Activated T-cell treated with anti-CD3 and anti-CD28 coated beads, Interleukin-2, amount 50 U/mL, for 72 hours (primary cell): ENCODE measurements at places on chromosomes 4 and X. TPM values are rescaled to one million over a fixed set of nuclear protein-coding genes. Genes with fewer than 3 reads are reported as not detected.

Gene ZFP92
- total RNA-seq, result 2.4 TPM

Gene MAGEA6
- total RNA-seq, result not detected

Gene PNCK
- total RNA-seq, result 0.50 TPM

Gene AWAT2
- not detected for total RNA-seq

GRCh38 chr4:10457255-10457801 lies at the start of gene ZNF518B:
Gene ZNF518B, minus strand, starts transcription at chr4:10457426. Its CDS starts 11,098 bp downstream, at chr4:10446328.
- peak within 1 kb of the TSS; percentile 94 for H3K4me3 ChIP-seq
- H3K36me3 ChIP-seq, result peaks cover 24% of the 10 kb centered on the region
- DNase-seq, result peak; percentile 88
- peaks cover 23% of the 10 kb centered on the region for H3K27me3 ChIP-seq
- H3K27ac ChIP-seq, result peak within 1 kb of the TSS; percentile 86
- H3K4me1 ChIP-seq, result peaks cover 46% of the 10 kb centered on the region

DNA sequence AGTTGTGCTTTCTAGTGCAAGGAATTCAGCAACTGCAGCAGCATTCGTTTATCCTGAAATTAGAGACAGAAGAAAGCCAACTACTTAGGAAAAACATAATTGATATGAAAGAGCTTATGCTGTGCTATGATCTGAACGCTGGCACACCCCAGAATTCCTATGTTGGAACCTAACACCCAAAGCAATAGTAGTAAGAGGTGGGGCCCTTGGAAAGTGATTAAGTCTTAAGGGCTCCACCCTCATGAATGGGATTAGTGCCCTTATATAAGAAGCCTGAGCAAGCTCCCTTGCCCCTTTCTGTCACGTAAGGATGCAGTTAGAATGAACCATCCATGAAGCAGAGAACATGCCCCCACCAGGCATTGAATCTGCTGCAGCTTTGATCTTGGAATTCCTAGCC lies 5.4 kb upstream of the LSM6 start:
- no peaks in the 10 kb centered on the region for H3K27me3 ChIP-seq
- no peak overlapping the region for H3K4me3 ChIP-seq
- DNase-seq, result no peak

GRCh38 chrX:40112996-40113395 lies 15.2 kb upstream of the BCOR start:
- DNase-seq, result no peak
- H3K27ac ChIP-seq, result no peak overlapping the region
- H3K4me3 ChIP-seq, result no peak overlapping the region
- peaks cover 22% of the 10 kb centered on the region for H3K27me3 ChIP-seq
- H3K36me3 ChIP-seq, result no peaks in the 10 kb centered on the region

GRCh38 chr4:8340781-8341241 lies 71.3 kb downstream of the HTRA3 start:
- H3K4me1 ChIP-seq, result no peaks in the 10 kb centered on the region
- H3K36me3 ChIP-seq, result peaks cover 6% of the 10 kb centered on the region
- H3K27me3 ChIP-seq, result no peaks in the 10 kb centered on the region
- DNase-seq, result no peak

GRCh38 chr4:48249378-48249777 lies 20.3 kb downstream of the TEC start:
- H3K4me3 ChIP-seq, result no peak overlapping the region
- no peaks in the 10 kb centered on the region for H3K27me3 ChIP-seq
- DNase-seq, result no peak
- no peaks in the 10 kb centered on the region for H3K4me1 ChIP-seq
- no peak overlapping the region for H3K27ac ChIP-seq
- peaks cover 2% of the 10 kb centered on the region for H3K36me3 ChIP-seq

DNA sequence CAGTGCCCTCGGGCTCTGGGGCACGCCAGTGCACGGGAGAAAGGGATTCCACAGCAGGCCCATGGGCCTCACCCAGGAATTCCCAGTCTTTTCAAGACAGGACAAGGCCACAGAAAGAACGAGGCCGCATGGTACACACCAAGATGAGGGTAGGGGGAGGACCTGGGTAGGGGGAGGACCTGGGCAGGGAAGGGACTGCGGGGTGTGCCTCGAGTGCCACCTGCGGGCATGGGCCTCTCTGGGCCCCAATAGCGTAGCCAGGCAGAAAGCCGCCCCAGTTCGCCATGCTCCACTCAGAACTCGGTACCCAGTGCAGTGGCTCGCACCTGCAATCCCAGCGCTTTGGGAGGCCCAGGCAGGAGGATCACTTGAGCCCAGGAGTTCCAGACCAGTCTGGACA lies 14.0 kb upstream of the DUSP9 start:
- H3K4me3 ChIP-seq, result no peak overlapping the region
- H3K4me1 ChIP-seq, result no peaks in the 10 kb centered on the region
- H3K36me3 ChIP-seq, result peaks cover 4% of the 10 kb centered on the region
- H3K27me3 ChIP-seq, result peaks cover 7% of the 10 kb centered on the region
- DNase-seq, result no peak

DNA sequence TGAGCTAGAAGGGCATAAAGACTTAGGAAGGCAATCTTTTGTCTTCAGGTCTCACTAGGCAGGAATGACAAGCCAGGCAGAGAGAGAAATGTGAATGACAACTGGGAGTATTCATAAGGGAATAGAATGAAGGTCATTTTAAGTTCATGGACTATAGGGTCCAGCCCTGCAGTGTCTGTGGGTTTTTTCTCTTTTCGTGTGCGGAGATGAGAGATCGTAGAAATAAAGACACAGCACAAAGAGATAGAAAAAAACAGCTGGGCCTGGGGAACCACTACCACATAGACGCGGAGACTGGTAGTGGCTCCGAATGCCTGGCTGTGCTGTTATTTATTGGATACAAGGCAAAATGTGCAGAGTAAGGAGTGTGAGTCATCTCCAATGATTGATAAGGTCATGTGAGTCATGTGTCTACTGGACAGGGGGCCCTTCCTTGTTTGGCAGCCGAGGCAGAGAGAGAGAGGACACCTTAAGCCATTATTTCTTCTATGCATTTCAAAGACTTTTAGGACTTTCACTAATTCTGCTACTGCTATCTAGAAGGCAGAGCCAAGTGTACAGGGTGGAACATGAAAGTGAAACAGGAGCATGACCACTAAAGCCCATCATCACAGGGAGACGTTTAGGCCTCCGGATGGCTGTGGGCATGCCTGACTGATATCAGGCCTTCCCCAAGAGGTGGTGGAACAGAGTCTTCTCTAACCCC lies 921.8 kb upstream of the PCDH10 start:
- no peaks in the 10 kb centered on the region for H3K27me3 ChIP-seq
- no peak overlapping the region for H3K27ac ChIP-seq
- H3K36me3 ChIP-seq, result no peaks in the 10 kb centered on the region
- no peaks in the 10 kb centered on the region for H3K4me1 ChIP-seq

DNA sequence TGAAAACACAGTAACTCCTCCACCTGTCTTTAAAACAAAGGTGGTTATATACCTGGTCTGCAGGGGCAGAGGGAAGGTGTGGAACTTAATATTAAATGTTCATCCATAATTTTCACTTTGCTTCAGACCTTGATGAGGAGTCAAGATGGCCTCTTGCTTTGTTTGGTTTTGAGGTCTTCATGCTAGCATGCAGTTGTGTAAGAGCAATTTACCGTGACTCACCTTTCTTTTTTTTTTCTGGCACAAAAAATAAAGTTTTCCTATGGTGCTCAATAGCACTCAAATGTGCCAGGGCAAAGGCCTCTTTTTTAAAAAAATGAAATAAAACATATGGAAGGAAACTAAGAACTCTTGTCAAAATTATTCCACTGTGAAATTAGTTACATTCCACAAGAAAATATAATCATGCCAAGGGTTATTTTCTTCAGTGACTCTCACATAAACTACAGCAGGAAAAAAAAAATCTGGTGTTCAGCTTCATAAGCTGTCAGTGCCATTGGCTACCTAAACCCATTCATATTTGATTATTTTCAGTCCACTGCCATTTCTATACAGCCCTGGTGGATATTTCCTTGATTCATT lies 128.2 kb downstream of the SLC7A11 start:
- H3K27me3 ChIP-seq, result no peaks in the 10 kb centered on the region
- H3K4me3 ChIP-seq, result no peak overlapping the region
- no peaks in the 10 kb centered on the region for H3K36me3 ChIP-seq
- H3K27ac ChIP-seq, result no peak overlapping the region
- no peaks in the 10 kb centered on the region for H3K4me1 ChIP-seq

DNA sequence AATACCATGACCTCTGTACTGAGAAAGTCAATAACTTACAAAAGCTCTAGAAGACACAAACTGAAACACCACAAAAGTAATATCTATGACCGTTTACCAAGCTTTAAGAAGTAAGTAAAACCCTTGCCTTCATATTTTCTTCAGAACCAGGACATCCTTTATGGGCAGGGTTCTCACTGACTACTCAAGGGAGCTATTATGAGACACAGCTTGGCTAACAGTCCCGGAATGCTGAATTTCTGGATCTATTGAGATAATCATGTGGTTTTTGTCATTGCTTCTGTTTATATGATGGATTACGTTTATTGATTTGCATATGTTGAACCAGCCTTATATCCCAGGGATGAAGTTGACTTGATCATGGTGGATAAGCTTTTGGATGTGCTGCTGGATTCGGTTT lies 19.9 kb upstream of the CDS1 start:
- H3K4me1 ChIP-seq, result no peaks in the 10 kb centered on the region
- H3K27me3 ChIP-seq, result peaks cover 18% of the 10 kb centered on the region
- DNase-seq, result no peak

GRCh38 chr4:118769161-118769560 lies 66.8 kb downstream of the SEC24D start:
- no peaks in the 10 kb centered on the region for H3K4me1 ChIP-seq
- no peak overlapping the region for H3K27ac ChIP-seq
- H3K27me3 ChIP-seq, result no peaks in the 10 kb centered on the region
- H3K4me3 ChIP-seq, result no peak overlapping the region

DNA sequence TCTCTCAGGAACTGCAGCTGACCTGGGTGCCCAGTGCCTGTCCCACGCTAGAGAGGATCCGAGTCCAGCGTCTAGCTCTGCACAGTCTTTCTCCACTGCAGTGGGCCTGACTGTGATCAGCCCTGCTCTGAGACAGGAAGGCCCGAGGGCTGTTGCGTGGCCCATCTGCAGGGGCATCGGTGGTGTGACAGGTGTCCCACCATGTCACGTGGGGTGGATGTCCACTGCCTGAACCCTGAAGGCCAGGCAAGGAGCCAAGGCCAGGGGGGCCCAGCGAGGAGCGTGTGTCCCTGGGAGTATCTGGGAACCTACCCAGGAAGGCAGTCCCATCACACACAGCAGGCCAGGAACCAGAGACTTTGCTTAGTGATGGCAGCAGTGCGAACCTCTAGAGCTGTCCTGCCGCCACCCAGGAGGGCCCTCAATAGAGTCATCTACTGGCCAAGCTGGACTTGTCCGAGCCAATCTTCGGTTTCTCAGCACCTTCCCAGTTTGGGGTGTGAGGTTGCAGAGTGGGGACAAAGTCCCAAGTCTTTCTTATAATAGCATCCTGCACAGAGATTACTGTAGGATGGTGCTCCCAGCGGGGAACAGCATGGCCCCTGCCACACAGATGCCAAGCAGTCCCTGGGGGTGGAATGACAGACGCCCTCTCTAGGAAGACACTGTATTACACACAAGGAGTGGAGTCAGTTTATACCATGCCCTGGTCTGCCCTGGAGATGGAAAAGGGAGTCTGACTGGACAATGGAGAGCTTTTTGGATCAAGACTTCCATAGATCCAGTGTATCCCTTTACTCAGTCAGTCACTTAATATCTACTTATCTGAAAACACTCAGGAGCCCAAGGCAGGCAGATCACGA lies 38.3 kb downstream of the DCTD start:
- no peak overlapping the region for H3K4me3 ChIP-seq
- DNase-seq, result no peak
- no peaks in the 10 kb centered on the region for H3K4me1 ChIP-seq
- H3K36me3 ChIP-seq, result peaks cover 2% of the 10 kb centered on the region
- H3K27me3 ChIP-seq, result no peaks in the 10 kb centered on the region

- H3K36me3 ChIP-seq, result peaks cover 2% of the 10 kb centered on the region
- H3K27ac ChIP-seq, result no peak overlapping the region
Observed at GRCh38 chrX:43633757-43634156, 22.3 kb upstream of the MAOA start.

DNA sequence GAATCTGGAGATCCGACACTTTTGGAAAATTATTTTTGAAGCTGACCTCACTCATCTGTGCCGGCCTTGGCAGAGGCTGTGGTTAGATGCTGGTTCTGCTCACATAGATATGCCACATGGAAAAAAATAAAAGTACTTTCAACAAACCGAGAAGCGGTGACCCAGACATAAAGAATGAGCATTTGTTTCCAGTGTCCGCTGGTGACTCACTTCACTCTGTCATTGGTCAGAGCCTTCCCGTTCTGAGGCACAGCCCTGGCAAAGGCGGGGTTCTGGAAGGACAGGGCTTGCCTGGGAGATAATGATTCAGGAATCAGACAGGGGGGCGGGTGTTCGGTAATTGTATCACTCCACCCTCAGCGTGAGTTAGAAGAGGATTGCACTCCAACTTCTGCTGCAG lies 172.4 kb upstream of the MXRA5 start:
- no peaks in the 10 kb centered on the region for H3K36me3 ChIP-seq
- DNase-seq, result no peak
- H3K4me1 ChIP-seq, result no peaks in the 10 kb centered on the region

- no peak for DNase-seq
- no peaks in the 10 kb centered on the region for H3K4me1 ChIP-seq
- peaks cover 51% of the 10 kb centered on the region for H3K27me3 ChIP-seq
- H3K4me3 ChIP-seq, result no peak overlapping the region
- peaks cover 5% of the 10 kb centered on the region for H3K36me3 ChIP-seq
Observed at GRCh38 chrX:39693298-39693697, 404.5 kb downstream of the BCOR start.

GRCh38 chrX:11996810-11997209 lies 141.5 kb upstream of the FRMPD4 start:
- H3K4me1 ChIP-seq, result no peaks in the 10 kb centered on the region
- no peak overlapping the region for H3K4me3 ChIP-seq
- no peak overlapping the region for H3K27ac ChIP-seq
- no peaks in the 10 kb centered on the region for H3K36me3 ChIP-seq
- H3K27me3 ChIP-seq, result peaks cover 20% of the 10 kb centered on the region

DNA sequence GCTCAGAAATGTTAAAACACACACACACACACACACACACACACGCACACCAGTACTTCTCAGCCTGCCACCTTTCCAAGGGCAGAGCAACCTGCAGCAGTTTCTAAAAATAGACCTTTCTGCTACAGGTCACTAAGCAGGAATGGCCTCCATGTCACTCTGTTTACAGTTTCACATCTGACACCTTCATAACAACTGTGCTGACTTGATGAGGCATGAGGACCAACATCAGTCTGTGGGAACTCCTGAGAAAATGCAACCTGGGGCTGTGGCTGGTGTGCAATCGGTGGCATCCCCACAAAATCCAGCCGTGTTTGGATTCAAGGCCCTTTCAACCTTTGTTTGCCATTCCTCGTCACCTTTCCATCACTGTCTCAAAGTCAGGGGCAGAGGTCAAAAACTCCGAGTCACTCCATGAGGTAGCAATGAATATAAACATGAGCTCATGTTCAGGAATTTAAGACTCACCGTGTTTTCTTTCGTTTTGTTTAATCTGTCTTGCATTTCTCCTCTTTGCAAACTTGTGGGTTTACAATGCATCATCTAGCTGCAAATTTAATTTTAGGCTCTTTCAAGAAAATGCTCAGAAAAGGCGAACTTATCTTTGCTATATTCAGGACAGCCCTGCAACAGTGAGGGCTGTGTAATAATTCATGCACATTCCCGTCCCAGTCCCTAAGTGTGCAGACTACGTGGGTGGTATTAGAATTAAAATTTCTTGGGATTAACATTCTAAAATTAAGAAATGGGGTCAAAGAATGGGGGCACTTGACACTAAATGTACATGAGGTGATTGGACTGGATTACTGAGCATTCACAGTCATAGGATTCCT lies 135.3 kb downstream of the SHROOM3 start:
- H3K27me3 ChIP-seq, result peaks cover 18% of the 10 kb centered on the region
- H3K36me3 ChIP-seq, result no peaks in the 10 kb centered on the region
- H3K27ac ChIP-seq, result no peak overlapping the region
- no peak overlapping the region for H3K4me3 ChIP-seq
